Mesendoderm (in vitro differentiated cells): ENCODE measurements at places on chromosomes 3 and 15.
A peak's percentile ranks its signal among the peaks of the same experiment; 100 is the strongest.

- DNase-seq, result no peak
Observed at GRCh38 chr3:12588039-12589009, 31.4 kb downstream of the MKRN2 start.

DNA sequence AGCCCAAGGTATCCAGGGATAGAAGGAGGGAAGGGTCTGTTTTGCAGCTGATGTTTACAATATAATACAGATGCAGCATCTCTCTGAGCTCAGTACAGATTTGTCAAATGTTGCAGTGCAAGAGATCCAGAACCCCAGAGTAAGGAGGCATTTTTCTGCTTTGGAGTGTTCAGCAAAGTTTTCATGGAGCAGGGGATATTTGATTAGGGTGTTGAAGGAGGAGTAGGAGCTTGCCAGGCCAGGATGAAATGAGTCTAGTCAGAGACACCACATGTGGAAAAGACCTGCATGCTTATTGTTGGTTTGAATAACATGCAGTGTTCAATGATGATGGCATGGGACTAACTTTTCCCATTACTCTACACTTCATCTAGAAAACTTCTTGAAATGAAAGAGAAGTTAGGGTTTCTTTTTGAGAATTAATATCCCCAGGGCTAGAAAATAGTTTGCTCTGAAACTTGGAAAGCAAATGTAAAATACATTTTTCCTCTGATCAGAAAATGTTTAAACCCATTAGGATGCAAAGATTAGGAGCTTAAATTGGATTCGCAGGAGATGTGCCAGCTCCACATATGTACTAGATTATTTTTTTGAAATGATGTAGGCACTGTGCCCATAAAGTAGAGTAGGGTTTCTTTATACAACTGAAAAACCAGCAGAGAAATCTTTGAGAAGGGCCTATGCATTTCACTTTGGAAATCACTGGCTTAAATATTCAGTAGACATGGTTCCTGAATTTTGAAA, 243.8 kb downstream of the CACNA2D3 start:
- DNase-seq, result no peak

DNA sequence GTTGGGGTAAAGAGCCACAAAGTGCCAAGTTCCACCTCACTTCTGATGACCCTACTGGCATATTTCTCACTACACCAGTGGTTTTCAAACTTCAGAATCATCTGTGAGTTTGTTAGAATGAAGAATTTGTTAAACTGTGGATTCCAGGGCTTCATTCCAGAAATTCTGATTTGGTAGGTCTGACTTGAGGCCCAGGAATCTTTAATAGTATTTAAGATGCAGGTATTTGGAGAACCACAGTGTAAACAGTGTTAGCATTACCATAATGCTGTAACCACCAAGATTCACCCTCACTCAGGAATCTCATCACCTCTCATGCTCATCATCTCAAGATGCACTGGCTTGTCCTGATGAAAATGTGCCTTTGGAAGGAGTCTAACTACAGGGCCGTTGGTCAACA, 6.0 kb downstream of the KCNMB3 start:
- peak; percentile 63 for DNase-seq

DNA sequence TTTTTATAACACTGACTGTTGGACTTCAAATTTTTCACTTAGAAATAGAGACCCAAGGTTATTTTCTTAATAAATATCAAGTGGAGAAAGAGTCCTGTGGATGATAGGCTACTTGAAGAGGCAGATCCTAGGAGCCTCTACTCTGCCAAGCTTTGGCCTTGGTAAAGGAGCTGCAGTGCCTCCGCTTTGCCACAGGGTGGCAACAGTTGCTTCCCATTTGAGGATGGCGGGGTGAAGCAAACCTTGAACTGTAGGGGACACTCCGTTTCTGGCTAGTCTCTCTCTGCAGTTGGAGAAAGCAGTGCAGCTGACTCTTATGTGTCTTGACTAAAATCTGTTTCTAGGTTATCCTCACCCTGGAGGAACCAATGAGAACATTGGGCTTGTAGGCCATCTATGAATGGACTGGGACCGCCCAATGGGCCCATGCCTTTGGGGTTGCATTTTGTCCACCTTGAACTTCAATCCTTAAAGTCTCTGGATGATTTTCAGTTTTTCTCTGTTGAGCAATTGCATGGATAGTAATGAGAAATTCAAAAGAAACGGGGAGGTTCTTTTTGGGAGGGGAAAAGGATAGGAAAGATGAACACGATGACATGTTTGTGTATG, 9.8 kb downstream of the SCG5 start:
- peak; percentile 82 for DNase-seq

GRCh38 chr3:19881036-19881435, 53.0 kb downstream of the EFHB start:
- DNase-seq, result peak; percentile 18

DNA sequence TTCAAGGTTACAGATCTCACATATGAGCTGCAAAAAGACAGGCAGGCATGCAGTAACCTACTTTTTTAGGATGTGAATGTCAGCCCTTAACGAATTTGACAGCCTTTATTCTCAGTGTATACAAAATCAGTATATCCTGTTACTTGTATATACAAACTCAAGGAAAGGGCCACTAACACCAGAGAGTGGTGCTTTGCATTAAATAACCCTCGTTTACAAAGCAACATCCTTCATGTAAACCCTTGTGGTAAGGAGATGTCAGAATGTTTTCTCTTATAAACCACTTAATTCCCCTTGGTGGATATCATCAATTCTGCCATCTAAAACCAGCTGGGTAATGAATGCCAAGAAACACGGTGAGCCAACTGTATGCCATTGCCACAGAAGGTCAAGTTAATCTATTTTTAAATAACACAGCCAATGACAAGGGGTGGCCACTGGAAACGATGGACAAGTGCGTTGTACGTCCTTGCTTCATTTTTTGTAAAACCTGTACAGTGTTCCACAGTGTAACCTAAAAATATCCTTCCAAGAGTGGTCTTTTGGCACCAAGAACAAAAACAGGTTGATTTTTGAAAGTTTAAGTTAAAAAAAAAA, 7.5 kb downstream of the MAGI1 start:
- DNase-seq, result no peak
